NCI-H774 (cell line): ENCODE measurements at places on chromosomes 6 and 20.

DNA sequence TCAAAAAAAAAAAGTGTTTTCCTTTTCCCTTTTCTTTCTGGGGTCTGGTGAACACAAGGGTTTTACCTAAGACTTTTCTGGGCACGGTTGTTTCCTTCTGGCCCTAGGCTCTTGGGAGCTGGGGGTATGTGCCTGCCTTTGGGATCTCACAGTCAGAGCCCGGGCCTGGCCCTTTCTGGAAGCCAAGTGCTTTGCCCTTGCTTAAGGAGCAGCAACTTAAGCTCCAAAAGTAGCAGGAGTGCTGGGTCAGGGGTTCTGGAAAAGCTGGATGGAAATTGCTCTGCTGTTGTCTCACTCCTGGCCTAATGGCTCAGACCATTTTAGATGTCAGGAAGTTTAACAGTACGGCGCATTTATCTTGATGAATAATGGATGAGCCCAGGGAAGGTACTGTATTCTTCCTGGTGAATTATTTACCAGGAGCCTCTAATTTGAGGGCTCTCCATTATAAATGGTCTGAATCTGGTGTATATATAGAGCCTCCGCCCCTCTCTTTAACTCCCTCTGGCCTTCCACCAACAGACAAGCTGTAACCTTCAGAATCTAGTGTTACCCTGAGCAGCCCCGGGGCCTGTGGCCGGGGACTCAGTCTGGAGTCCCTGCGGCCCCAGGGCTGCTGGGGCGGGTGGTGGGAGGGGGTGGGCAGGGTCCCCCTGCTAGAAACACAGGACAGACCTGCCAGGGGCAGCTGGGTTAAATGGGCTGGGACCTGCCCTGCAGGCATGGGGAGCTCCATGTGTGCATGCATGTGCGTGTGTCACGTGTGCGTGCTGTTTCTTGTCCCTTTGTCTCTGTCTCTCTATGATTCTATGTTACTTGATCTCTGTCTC lies 37.5 kb downstream of the PTK7 start:
- DNase-seq = no peak

DNA sequence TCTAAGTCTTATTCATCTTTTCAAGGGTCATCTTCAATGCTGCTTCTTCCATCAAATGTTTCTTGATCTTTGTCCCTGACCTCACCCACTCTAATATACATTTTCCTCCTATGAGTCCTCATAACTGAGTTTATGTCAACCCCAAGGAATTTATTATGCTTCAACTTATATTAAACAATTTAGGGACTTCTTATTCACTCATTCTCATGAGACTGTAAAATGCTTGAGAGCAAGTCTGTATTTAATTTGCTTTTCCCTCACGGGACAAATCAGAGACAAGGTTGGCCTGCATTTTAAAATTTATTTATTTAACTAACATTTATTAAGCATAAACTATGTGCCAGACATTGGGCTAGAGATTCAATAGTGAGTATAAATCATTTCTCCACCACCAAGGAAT lies 312.0 kb upstream of the NT5E start:
- no peak for DNase-seq

- peak; percentile 52 for DNase-seq
These were observed 61.1 kb upstream of the TGM3 start for GRCh38 chr20:2234598-2235191.

GRCh38 chr20:61193164-61193563 lies 58.9 kb upstream of the CDH4 start:
- no peak for DNase-seq

DNA sequence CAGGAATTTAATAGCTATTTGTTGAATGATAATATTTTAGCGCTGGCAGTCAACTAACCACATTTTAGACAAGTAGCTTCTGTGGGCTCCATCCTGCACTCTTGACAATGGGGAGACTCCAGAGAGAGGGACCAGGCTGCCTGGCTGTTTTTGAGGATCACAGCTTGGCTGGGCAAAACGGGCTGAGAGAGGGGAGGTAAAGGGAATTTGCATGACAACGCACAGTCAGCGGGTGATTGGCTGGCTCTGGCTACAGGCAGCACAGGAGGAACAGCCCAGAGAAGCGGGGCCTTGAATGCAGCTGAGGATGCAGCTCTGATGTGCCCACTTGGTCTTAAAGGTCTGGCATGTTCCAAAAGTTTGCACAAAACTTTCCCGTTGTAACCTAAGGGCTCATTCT lies 41.2 kb downstream of the LRFN2 start:
- DNase-seq = no peak

GRCh38 chr6:100105138-100105537 lies 111.1 kb upstream of the MCHR2 start:
- DNase-seq = no peak

- DNase-seq = no peak
These were observed 31.7 kb downstream of the C6orf58 start for GRCh38 chr6:127608554-127609270.

DNA sequence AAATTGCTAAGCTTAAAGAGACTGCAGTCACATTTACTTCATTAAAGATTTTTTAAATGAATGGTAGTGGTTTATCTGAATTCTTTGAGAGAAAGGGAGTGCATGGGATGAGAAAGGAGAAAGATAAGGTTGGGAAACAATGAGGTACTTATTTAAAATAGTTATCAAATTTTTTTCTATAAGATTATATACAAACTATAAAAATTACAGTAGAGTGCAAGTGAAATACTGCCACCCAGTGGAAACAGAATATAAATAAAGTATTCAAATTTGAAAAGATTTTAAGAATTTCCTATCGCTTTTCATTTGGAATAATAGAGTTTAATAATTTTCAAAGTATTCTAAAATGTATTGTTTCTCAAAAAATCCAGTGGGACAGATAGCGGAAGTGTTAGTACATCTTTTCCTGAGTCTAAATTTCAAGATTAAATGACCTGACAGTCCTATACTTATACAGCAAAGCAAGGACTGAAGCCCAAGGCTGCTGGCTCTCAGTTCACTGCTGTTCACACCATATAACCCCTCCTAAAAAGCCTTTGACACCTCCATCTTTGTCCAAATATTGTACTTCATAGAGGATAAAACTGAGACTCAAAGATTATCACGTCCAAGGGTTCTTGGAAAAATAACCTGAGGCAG lies 31.1 kb downstream of the EPM2A start:
- DNase-seq = no peak

GRCh38 chr6:40803897-40804702 lies 216.9 kb upstream of the LRFN2 start:
- no peak for DNase-seq

GRCh38 chr20:1870792-1871550 lies 24.2 kb upstream of the SIRPA start:
- DNase-seq = no peak

DNA sequence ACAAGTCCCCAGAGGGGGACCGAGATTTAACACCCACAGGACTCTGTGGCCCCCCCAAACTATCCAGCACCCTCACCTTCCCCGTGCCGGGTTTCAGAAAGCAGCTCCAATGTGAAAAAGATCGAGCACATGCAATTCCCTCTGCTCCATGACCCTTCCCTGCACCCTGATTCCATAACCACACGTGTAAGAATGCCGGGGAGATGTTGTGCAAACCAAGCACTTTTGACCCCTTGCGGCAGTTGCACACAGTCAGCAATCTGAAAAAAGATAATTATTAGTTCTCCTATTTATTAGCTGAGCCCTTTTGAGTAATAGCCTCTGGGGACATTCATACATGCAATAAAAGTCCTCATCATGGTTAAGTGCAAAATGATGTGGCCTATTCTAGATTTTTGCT lies 13.0 kb downstream of the FOXQ1 start:
- DNase-seq = no peak

- DNase-seq = no peak
These were observed 45.2 kb downstream of the CDC5L start for GRCh38 chr6:44432726-44433125.

GRCh38 chr6:30612687-30613248 lies 4.3 kb downstream of the PPP1R10 start:
- no peak for DNase-seq

DNA sequence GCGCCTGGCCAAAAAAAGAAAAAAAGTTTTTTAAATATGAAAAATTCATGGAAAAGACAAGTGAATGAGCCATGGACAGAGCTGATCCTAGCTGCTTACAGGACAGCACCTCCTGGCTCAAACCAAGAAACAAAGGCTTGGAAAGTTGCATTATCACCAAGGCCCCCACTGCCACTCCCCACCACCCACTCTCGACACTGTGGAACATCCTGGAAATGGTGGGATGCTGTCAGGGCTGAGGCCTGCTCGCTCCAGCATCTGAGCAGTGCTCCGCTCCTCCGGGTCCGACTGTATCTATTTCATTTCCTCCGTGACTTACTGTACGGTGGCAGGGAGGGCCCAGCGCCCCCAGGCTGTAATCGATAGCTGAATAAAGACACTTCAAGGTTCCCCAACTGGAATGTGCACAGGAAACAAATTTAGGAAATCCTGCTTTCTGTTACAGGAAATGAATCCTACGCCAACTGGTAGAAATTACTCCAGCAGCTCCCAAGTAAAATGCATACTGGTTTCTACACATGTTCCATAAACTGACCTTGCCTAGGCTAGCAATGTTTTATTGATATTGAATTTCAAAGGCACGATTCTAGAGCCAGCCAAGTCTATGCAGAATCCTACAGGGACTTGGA lies 109.5 kb upstream of the NFATC2 start:
- no peak for DNase-seq

GRCh38 chr6:29747688-29748250 lies 24.5 kb downstream of the HLA-F start:
- no peak for DNase-seq
